ENCODE measurements at places on chromosomes 7 and 10.

- DNase-seq, result no peak
Observed at GRCh38 chr7:4550117-4550516, 132.0 kb upstream of the FOXK1 start.

GRCh38 chr10:118712930-118713634 lies 41.7 kb downstream of the CACUL1 start:
- no peak for DNase-seq

- no peak for DNase-seq
Observed at GRCh38 chr10:47217113-47217512, 82.9 kb upstream of the GDF10 start.

DNA sequence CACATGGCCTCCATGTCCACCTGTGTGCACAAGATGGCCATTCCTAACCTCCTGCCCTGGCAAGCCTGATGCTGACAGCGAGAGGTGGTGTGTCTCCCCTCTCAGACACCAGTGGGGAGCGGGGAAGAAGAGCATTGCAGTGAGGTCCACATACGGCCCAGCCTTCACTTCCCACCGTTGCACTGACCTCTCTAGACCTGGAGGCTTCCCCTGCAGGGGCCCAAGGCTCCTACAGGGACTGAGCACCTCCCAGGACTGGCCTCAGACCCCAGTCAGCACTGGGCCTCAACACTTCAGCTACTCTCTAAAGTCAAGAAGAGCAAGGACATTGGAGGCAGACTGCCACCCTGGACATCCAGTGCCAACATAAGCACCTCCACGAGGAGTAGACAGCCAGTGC lies 15.9 kb downstream of the STK32C start:
- no peak for DNase-seq

DNA sequence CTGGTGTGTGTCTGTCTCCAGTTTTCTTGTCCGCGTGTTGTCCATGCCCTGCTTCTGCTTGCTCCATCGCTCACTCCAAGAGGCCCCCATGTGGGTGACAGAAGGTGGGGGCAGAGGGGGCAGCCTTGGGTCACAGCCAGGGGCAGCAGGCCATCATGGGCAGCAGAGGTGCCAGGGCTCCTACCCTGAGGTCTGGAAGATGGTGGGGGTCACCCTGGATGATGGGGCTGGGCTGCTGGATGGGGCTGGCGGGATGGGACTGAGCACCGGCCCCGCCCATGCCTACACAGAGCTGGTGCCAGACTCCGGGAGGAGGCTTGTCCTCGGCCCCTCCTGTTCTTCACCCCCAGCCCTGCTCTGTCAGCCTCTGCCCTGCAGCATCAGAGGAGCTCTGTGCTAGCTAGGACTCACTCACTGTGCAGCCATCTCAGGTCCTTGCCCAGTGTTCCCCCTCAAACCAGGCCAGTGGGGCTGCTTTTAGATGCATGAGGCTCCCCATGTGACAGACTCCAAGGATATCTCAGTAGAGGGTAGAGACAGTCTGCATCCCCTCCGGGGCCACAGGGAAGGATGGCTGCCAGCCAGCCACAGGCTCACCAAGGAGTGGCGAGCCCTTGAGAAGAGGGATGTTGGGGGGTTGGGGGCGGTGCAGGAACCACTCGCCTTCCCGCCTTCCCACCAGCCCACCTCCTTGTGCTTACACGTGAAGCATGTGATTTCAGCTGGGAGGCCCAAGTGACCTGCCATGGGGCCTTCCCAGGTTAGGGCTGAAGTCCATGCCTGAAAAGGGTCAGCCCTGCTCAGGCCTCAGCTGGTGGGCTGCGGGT lies 35.5 kb upstream of the PPIF start:
- DNase-seq, result no peak

GRCh38 chr10:70529848-70530247 lies 51.3 kb downstream of the PALD1 start:
- DNase-seq, result no peak

DNA sequence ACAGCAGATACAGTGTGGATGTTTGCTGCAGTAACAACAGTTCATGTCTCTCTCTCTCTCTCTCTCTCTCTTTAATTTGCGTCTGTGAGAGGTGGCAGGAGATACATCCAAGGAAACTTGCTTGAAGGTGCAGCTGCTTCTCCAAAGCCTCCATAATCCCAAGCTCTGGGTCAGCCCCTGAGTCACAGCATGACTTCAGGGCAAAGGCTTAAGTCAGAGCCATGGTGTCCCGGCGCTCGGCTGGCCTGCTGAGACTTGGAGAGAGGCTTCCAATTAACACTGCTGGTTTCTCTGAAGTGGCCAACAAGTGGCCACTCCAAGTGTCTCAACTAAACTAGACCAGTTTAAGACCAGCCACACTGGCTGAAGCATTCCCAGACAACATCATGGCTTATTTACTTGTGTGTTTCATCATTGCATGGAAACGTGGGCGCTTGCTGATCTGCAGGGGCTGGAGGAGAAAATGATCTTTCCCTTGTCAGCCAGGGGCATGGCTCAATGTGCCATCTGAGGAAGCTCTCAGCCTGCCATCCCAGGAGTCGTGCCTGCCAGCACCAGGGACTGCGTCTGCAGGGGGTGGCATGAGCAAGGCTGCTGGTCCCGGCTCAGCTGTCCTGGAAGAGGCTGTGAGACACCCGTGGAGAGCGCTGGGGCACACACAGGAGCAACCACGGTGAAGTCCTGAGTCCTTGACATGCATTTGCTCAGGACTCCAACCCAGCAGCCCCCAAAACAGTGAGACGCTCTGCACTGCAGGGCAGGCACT lies 254.2 kb downstream of the COBL start:
- no peak for DNase-seq

GRCh38 chr7:2208712-2209111 lies 24.0 kb downstream of the MAD1L1 start:
- no peak for DNase-seq

DNA sequence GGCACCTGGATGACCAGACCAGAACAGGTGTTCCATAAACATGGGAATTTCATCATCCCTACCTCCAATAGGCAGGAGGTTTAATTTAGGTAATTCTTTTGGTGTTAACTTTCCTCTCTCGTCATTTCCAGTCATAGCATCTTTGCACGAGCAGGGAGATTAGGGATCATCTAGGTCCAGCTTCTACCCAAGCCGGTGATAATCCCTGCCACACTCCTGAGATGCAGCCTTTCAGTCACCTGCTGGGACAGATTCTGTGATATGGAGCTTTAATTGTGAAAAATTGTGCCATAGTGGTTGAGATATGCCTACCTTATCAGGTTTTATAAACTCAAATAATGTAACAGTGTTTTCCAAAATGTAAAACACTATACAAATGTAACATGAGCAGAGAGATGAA lies 191.8 kb upstream of the AOAH start:
- DNase-seq, result no peak

- no peak for DNase-seq
Observed at GRCh38 chr10:119826771-119827170, 45.9 kb downstream of the MCMBP start.

GRCh38 chr10:76905251-76905650 lies 732.4 kb downstream of the KCNMA1 start:
- no peak for DNase-seq

GRCh38 chr10:92999191-92999590 lies 61.4 kb upstream of the CYP26C1 start:
- no peak for DNase-seq

- DNase-seq, result no peak
Observed at GRCh38 chr10:58262766-58263165, 4.9 kb downstream of the IPMK start.

DNA sequence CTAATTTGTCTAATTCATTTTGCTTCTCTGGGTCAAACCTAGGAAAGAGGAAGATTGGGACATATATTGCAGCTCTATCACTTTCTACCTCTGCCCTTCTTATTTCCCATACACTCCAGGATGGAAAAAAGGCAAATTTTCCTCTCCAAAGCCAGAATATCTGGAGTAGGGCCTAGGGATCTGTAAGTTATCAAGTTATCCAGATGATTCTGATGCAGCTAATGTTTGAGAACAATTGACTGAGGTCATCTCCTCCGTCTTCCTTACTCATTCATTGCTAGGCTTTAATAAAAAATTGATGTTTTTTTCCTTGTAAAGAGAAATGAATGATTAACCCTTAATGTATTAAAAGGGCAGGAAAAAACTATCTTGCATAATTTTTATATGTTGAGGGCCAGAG lies 211.9 kb upstream of the GLI3 start:
- DNase-seq, result no peak

- no peak for DNase-seq
Observed at GRCh38 chr10:49610114-49610457, at the start of gene SLC18A3. TSS of gene SLC18A3 (plus strand) at chr10:49610310. CDS start at chr10:49610741, 431 bp downstream.

- no peak for DNase-seq
Observed at GRCh38 chr10:60434418-60435046, 44.9 kb upstream of the ANK3 start.

DNA sequence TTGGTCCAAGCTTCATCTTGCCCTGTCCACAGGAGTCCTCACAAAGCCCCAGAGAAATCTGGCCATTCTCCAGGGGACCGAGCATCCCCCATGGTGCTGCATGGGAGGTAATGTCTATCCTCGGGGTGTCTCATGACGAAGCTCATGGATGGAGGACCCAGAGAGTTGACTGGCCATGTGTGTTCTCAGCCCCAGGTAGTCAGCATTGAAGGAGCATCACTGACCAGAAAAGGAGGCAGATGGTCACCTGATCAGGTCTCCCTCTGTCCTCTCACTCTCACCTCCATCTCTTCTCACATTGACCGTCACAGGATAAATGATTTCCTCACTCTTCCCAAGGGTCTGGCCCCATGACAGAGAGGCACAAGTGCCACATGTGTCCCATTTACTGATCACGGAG lies 33.4 kb upstream of the GDF10 start:
- DNase-seq, result no peak

DNA sequence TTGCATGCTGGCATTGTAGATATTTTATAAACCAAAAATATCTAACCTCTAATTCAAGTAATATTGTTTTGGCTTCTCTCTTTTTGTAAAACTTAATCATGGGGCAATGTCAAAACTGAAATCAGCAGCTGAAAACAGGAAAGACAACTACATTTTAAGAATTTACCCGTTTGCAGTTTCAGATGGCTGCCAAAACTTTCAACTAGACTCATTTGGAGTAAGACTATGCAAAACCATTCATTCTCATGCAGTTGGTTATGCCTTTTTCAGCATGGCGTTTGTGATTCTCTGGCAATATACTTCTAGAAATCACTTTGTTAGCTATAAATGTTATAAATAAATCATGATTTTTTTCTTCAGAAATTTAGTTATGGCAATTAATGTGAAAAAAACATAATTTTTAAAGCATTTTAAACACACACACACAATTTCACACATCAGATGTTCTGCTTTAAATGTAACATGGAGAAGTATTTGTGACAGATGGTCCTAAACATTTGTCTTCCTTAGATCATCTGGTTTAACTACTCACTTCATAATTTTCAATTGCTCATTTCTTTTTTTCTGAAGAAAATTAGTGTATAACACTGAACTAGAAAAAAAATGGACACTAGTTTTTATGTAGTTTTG lies 116.4 kb downstream of the ITGB8 start:
- DNase-seq, result no peak

DNA sequence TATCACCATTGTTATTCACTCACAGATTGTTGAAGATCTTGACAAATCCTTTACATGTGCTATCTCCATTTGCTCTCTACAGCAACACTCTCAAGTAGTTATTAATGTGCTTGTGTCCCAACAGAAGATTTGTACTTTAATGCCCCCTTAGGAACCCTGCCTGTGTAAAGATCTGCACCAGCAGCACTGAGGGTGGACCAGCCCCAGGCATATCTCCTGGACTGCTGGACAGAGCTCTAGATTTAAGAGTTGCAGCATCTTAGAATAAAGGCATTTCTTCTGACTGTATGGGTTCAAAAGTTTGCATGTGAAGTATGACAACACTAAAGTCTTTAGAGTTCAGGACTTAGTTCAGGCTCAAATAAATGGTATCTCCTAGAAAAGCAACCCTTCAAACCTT lies 94.7 kb downstream of the RNF133 start:
- DNase-seq, result no peak

GRCh38 chr7:157407512-157408257 lies 70.9 kb downstream of the DNAJB6 start:
- no peak for DNase-seq

GRCh38 chr10:128865436-128866195 lies 601.4 kb upstream of the MGMT start:
- no peak for DNase-seq

- no peak for DNase-seq
Observed at GRCh38 chr10:121677880-121678279, 79.6 kb upstream of the FGFR2 start.

GRCh38 chr10:109976681-109977080 lies 31.1 kb upstream of the ADD3 start:
- DNase-seq, result no peak

DNA sequence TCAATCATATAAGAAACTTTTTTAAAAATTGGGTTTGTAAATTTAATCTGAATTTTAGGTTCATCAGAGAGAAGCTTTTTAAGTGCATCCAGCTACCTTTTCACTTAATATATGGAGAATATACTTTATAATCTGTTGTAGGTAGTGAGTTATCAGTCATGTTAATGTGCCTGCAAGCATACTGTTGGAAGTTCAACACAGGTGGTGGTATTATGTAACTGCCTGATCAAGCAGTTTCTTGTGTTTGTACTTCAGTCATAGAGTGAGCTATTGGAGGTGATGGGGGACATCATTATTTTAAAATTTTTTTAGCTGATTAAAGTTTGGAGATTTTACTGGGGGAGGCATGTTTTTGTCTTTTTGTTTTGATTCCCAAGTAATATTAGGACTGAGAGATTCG lies 2.5 kb downstream of the TNKS2 start:
- DNase-seq, result no peak

All from stimulated activated CD8-positive, alpha-beta memory T cell treated with anti-CD3 and anti-CD28 coated beads, Interleukin-4, amount 100 ng/mL, for 4 hours (primary cell).